ENCODE measurements at places on chromosomes 4 and X.

DNA sequence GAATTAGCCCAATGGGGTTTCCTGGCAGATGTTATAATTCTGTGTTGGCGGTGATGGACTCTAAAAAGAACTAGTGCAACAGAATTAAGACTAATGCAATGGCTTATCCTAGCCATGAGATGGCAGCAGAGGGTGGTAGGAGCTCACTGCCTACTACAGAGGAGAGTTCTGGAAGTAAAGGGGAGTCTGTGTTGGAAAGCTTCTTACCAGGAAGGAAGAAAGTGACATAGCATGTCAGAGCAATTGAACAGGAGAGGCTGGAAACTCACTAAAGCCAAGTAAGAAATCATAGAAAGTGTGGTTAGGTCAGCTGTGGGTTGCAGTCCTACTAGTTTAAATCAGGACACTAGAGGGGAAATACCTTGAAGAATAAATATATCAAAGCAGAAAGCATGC, 6.3 kb upstream of the TRPC5OS start:
- peak; percentile 43 for DNase-seq

GRCh38 chr4:157674699-157675098, 454.2 kb downstream of the GRIA2 start:
- DNase-seq: no peak

GRCh38 chr4:138775489-138775888, 240.1 kb upstream of the NOCT start:
- no peak for DNase-seq

GRCh38 chrX:132390792-132391191, 98.0 kb downstream of the MBNL3 start:
- no peak for DNase-seq

DNA sequence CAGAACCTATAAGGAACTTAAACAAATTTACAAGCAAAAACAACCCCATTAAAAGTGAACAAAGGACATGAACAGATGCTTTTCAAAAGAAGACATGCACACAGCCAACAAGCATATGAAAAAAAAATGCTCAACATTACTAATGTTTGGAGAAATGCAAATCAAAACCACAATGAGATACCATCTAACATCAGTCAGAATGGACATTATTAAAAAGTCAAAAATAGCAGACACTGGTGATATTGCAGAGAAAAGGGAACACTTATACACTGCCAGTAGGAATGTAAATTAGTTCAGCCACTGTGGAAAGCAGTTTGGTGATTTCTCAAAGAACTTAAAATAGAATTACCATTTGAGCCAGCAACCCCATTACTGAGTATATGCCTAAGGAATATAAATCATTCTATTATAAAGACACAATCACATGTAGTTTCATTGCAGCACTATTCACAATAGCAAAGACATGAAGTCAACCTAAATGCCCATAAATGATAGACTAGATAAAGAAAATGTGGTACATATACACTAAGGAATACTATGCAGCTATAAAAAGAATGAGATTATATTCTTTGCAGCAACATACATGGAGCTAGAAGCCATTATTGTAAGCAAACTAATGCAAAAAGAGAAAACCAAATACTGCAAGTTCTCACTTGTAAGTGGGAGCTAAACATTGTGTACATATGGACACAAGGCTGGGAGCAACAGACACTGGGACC, 1509.4 kb downstream of the TECRL start:
- DNase-seq: no peak

DNA sequence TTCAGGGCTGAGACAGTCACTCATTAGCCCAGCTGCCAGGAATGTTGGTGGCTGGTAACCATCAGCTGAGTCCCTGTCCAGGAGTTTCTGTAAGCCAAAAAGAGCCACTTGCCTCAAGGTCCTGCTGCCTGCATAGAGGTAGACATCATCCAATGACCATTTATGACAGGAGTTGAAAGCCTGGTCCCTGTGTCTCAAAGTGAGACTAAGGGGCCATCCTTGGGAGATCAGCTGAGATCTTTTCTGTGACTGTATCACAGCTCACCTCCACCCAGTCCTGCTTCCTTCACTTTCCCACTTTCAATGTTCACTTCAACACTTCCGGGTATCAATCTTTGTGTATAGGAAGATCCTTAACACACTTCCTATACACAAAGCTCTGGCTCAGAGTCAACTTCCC, 28.4 kb upstream of the MAOA start:
- no peak for DNase-seq

- DNase-seq: no peak
Observed at GRCh38 chr4:13054420-13054970, 429.6 kb downstream of the RAB28 start.

DNA sequence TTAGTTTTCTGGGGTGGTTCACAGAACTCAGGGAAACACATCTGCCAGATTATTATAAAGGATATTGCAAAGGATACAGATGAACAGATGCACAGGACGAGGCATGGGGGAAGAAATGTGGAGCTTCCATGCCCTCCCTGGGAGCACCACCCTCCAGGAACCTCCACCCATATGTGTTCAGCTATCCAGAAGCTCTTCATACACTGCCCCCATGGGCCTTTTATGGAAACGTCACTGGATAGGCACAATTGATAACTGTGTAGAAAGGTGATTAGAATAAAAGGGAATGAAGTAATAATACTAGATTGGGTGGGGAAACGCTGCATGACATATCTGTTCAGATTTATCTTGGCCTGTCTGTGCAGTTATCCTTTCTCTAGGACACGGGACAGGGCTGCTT, 357.9 kb downstream of the HS3ST1 start:
- no peak for DNase-seq

- DNase-seq: no peak
Observed at GRCh38 chr4:2805712-2806389, 13.0 kb downstream of the SH3BP2 start.

DNA sequence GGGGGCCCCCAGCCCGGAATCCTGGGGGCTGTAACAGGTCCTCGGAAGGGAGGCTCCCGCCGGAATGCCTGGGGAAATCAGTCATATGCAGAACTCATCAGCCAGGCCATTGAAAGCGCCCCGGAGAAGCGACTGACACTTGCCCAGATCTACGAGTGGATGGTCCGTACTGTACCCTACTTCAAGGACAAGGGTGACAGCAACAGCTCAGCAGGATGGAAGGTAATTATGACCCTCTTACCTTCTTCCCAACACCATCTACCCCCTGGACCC, 1.0 kb downstream of the FOXO4 start:
- no peak for DNase-seq

GRCh38 chrX:53261355-53261972, 19.9 kb downstream of the IQSEC2 start:
- DNase-seq: no peak

GRCh38 chr4:41360214-41360920, 103.6 kb downstream of the UCHL1 start:
- DNase-seq: peak; percentile 86

DNA sequence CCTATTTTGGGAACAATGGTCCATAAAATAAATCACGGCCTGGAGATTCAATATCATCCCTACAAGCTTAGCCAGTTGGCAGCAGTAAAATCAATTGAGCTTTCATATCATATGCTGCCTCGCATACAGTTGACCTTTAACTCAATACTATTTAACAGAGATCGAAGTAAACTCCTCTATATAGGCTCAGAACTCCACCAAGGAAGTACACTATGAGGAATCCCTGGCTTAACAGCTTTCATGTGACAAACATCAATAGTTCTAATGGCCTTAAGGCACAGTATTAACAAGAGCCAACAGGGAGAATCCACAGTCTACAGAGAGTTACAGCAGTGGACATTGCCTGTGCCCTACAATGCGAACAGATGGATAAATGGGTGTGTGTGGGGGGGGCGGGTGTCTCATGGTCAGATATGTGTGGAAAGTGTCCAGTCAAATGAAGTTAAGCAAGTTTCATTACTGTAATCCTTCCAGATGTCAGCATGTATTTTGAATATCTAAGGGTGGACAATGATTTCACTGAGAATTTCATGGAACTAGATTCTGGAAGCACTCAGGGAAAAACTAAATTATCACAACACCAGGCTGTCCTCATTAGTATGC, 98.2 kb upstream of the FAM9B start:
- no peak for DNase-seq

DNA sequence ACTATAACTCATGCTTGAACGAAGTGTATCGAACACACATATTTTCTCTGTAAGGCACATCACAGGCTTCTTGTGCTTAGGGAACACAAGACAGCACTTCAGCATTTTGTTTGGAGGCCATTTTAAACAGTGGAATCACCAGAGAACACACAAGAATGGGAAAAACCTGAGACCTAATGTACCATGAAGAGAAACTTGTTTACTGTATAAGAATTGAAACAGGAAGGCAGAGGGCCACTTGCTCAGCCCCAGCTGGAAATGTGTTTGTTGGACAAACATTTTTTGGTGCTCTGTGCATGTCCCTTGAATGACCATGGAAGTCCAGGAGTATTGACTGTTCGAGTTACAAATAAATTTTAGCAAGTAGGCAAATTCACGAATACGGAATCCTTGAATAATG, 47.5 kb downstream of the RAPGEF2 start:
- no peak for DNase-seq

- DNase-seq: no peak
Observed at GRCh38 chr4:155931634-155932033, 22.0 kb downstream of the CTSO start.

- DNase-seq: peak; percentile 66
Observed at GRCh38 chr4:87011340-87012034, 76.7 kb downstream of the AFF1 start.

DNA sequence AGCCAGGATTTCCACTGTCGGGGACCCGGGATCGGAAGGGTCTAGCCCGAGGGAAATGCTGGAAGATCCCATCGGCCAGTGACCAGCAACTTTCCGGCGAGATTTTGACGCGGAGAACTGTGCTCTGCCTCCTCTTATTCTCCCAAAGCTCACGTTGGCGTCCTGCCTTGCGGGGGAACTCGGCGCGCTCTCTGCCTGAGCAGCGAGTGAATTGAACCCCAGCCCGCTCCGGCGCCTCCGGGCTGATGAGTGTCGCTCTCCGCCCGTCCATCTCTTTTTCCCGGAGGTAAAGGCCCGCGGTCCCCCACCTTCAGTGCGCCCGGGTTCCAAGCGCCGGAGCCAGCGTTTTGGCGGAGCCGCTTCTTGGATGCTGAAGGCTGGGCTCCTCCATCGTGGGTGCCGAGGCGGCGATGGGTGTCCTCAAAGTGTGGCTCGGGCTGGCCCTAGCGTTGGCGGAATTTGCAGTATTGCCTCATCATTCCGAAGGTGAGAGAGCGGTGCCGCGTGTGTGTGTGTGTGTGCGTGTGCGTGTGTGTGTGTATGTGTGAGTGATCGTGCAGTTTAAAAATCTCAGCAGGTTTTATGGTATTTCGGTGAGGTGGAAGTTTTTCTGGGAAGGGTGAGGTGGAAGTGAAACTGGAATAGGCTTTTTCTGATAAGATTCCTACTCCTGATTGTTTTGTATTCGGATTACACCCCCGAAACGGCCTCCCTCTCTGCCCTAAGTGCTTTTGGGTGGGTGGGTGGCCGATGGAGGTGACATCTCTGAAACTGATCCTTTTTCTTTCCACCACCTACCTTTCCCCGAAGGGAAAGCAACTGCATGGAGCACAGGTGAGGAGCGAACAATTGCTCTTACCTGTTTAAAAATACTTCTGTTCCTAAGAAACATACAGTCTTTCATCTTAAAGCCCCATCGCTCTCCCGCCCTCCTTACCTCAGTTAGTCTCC, 752 bp downstream of the FRAS1 start:
- DNase-seq: peak; percentile 63

- DNase-seq: no peak
Observed at GRCh38 chrX:113935518-113935917, 648.4 kb upstream of the HTR2C start.

DNA sequence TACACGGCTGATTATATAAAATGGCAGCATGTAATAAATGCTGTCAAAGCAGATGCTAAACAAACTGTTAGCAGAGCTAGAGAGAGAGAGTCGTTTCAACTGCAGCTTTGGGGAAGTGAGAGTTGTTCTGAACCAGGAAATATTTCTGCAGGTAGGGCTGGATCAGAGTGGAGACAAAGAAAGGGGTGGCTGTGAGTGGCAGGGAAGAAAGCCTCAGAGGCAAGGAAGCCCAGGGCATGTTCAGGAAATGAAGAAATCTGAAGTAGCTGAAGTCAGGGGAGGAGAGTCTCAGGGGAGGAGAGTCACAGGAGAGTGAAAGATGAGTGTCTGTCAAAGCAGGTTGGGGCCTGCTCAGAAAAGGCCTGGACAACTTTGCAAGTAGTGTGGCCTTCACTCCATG, 48.4 kb upstream of the RPS6KA3 start:
- no peak for DNase-seq

GRCh38 chr4:6918338-6918737, 8.7 kb downstream of the TBC1D14 start:
- DNase-seq: no peak

- DNase-seq: peak; percentile 53
Observed at GRCh38 chr4:20194123-20195013, 57.3 kb upstream of the SLIT2 start.

DNA sequence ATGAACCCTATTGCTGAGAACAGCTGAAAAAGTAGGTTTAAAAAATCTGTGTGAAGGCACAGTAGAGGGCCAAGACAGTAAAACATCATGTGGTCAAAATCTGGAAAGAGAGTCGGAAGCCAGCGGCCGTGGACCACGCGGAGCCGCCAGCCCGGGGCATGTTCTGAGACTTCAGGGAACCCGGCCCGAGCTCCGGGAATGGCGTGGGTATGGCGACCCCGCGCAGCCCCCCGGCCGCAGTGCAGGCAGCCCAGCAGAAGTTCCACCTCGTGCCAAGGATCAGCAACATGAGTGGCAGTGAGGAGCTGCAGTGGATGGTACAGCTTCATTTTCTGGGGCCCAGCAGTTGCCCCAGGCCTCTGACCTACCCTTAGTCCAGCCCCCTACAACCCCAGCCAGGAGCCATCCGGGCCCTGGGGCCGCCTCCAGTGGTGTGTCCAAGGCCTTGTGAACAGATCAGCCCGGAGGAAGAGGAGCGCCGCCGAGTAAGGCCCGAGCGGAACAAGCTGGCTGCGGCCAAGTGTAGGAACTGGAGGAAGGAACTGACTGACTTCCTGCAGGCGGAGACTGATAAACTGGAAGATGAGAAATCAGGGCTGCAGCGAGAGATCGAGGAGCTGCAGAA, 94.2 kb downstream of the LARP1B start:
- no peak for DNase-seq

DNA sequence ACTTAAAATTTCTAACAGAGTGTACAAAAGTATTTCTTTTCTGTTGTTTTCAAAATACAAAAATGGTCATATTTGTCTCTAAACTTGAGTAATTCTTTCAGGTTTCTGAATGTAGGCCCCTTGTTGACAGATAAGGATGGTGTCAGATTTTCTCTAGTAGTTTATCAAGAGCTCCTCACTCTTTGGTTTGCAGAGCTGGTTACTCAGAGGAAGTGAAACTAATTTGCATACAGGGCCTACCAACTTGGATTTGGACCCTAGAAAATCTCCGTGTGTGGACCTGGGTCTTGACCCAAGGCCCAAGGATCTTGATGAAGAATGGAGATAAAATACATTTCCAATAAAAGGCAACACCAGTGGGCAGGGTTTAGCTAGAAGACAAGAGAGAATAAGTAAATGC, 433 bp upstream of the ADH6 start:
- DNase-seq: no peak

GRCh38 chr4:2063557-2064275, 4.6 kb downstream of the NAT8L start:
- DNase-seq: no peak
